T-helper 17 cell (primary cell): ENCODE measurements at places on chromosomes 4 and X. TPM values are rescaled to one million over a fixed set of nuclear protein-coding genes. Genes with fewer than 3 reads are reported as not detected.

- DNase-seq = no peak
These were observed 31.5 kb upstream of the KLHL2 start for GRCh38 chr4:165175879-165176278.

GRCh38 chr4:43089730-43090129 lies 197.2 kb downstream of the GRXCR1 start:
- DNase-seq = no peak

- no peak for DNase-seq
These were observed 422.5 kb upstream of the FSTL5 start for GRCh38 chr4:162586266-162586665.

COL4A6 gene
- not detected for total RNA-seq

DNA sequence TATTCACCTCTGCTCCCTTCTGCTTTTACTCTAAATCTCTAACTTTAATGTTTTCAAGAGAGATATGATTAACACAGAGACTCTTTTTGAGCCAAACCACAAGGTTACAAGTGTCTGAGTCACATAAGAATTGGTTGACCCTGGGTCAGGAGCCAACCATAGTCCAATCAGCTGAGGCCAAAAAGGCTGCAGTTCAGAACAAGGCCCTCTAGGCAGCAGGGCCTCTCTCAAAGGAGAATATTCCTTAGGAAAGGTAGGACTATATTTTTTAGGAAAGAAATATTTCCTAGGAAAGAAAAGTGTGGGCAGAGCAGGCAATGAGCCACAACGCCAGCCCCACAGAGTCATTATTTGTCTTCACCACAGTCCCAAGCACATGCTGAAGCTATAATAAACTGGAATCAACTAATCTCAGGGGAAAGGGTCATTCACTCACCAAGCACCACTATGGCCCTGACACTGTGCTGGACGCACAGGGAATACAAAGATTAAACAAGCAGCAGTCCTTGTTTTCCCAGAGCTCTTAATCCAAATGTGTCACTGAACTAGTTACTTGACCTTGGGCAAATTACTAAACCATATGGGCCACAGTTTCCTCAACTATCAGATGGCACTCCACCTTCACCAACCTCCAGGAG lies 2.2 kb downstream of the ATP8A1 start:
- DNase-seq = no peak

PPEF2 gene
- 0.15 TPM for total RNA-seq

- DNase-seq = no peak
These were observed 58.7 kb upstream of the KDR start for GRCh38 chr4:55183926-55184599.

DNA sequence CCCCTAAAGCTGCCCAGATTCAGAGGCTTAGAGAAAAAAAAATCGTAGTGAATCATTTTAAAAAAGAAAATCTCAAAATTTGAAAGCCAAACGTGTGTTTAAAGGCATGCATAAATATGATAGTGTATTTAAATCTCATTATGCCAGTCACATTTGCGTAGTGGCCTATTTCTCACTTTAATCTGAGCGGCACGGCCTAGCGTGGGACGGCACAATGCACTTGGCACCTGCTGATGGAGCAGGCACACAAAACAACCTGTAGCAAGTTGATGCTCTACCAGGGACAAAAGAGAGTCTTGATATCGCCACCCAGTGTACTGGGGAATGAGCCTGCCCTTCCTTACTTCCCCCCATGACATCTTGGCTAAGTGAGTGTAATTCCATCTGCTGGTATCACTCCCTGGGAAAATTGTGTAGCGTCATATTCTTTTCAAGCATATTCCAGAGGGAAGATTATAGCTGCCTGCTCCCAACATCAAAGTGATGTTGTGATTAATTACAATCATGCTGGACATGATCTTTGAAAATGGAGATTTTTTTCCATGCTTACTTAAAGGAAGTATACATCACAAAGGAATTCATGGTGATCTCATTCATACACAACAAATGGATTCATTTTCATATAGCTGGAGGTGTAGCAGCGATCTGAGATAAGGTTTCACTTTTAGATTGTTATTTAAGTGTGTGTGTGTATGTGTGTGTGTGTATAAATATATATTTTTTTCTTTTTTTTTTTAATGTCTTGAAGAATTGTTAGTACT lies 138.8 kb downstream of the DCTD start:
- DNase-seq = no peak
